ENCODE measurements at places on chromosomes 6 and 20. TPM values are rescaled to one million over a fixed set of nuclear protein-coding genes. Genes with fewer than 3 reads are reported as not detected.

OR2J3 gene
- total RNA-seq, result not detected

CST5 gene
- not detected for total RNA-seq

PABPC1L gene
- 13.5 TPM for total RNA-seq

BHLHE23 gene
- not detected for total RNA-seq

APOM gene
- 1.2 TPM for total RNA-seq

TRIM31 gene
- not detected for total RNA-seq

LIME1 gene
- 4.5 TPM for total RNA-seq

SRSF12 gene
- 0.36 TPM for total RNA-seq

CST4 gene
- not detected for total RNA-seq

NRSN1 gene
- total RNA-seq, result not detected

LY6G5B gene
- total RNA-seq, result 8.4 TPM

POU5F1 gene
- total RNA-seq, result 0.61 TPM

POPDC3 gene
- total RNA-seq, result 50.3 TPM

TMEM74B gene
- not detected for total RNA-seq

NFATC2 gene
- 1.8 TPM for total RNA-seq

CABLES2 gene
- 2.1 TPM for total RNA-seq

CSTF1 gene
- 43.1 TPM for total RNA-seq

CAP2 gene
- total RNA-seq, result 1.9 TPM

TNNC2 gene
- total RNA-seq, result not detected

TFAP2A gene
- total RNA-seq, result 9.7 TPM

KIF25 gene
- 0.32 TPM for total RNA-seq

EMILIN3 gene
- 0.16 TPM for total RNA-seq

ANKEF1 gene
- 4.2 TPM for total RNA-seq

RAD21L1 gene
- not detected for total RNA-seq

RAET1E gene
- not detected for total RNA-seq

NT5DC1 gene
- 13.0 TPM for total RNA-seq

DLK2 gene
- 0.16 TPM for total RNA-seq

Data from hair follicle dermal papilla cell (primary cell).